ENCODE measurements at places on chromosomes 3 and 15. TPM values are rescaled to one million over a fixed set of nuclear protein-coding genes. Genes with fewer than 3 reads are reported as not detected.

GRCh38 chr15:94282269-94283250 lies 51.2 kb downstream of the MCTP2 start:
- H3K4me1 ChIP-seq = no peaks in the 10 kb centered on the region
- H3K4me3 ChIP-seq = no peak overlapping the region
- no peaks in the 10 kb centered on the region for H3K36me3 ChIP-seq
- H3K27me3 ChIP-seq = no peaks in the 10 kb centered on the region

DNA sequence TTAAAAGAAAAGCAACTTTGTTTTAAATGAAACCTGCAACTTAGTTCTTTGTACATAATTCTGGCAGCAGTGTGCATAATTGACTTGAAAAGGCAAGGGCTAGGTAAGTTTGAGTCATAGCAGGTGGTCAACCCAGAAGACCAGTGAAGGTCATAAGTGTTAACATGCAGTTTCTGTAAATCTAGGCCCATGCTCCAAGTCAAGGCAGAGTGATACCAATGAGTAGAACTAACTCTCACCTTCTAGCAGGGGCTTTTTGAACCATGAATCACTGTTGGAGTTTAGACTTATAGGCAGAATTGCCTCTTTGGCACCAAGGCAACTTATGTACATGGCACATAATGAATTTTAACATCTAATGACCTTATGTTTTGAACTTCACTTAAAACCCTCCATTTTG lies 29.5 kb upstream of the IL20RB start:
- H3K4me3 ChIP-seq = no peak overlapping the region
- peaks cover 13% of the 10 kb centered on the region for H3K36me3 ChIP-seq
- no peak for DNase-seq
- peaks cover 21% of the 10 kb centered on the region for H3K4me1 ChIP-seq

The CELSR3 gene
- 0.04 TPM for total RNA-seq

GRCh38 chr3:32246079-32246675 lies 7.7 kb downstream of the CMTM8 start:
- no peak for DNase-seq
- H3K27me3 ChIP-seq = no peaks in the 10 kb centered on the region
- no peaks in the 10 kb centered on the region for H3K36me3 ChIP-seq
- H3K4me1 ChIP-seq = no peaks in the 10 kb centered on the region
- H3K4me3 ChIP-seq = no peak overlapping the region

GRCh38 chr3:139677388-139678155 lies at the start of gene NMNAT3:
TSS of gene NMNAT3 (minus strand) at chr3:139677972. CDS start at chr3:139627724, 50,248 bp downstream.
- H3K4me3 ChIP-seq = peak within 1 kb of the TSS; percentile 85
- peak within 1 kb of the TSS; percentile 83 for H3K27ac ChIP-seq
- H3K36me3 ChIP-seq = no peaks in the 10 kb centered on the region
- H3K4me1 ChIP-seq = peaks cover 5% of the 10 kb centered on the region

DNA sequence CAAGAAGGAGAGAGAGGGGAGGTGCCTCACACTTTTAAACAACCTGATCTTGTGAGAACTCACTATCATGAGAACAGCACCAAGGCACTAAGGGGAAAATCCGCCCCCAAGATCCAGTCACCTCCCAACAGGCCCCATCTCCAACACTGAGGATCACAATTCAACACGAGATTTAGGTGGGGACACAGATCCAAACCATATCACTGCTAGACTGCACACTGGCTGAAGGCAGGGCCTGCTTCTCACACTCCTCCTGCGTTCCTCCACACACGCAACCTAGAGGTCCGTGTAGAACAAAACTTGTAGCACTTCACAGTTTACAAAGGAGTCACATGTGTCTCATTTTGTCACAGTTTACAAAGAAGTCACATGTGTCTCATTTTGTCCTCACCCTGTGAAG lies 97.8 kb downstream of the DAPK2 start:
- H3K27ac ChIP-seq = no peak overlapping the region
- DNase-seq = no peak
- H3K4me3 ChIP-seq = no peak overlapping the region

The ANKRD34C gene
- total RNA-seq = not detected

DNA sequence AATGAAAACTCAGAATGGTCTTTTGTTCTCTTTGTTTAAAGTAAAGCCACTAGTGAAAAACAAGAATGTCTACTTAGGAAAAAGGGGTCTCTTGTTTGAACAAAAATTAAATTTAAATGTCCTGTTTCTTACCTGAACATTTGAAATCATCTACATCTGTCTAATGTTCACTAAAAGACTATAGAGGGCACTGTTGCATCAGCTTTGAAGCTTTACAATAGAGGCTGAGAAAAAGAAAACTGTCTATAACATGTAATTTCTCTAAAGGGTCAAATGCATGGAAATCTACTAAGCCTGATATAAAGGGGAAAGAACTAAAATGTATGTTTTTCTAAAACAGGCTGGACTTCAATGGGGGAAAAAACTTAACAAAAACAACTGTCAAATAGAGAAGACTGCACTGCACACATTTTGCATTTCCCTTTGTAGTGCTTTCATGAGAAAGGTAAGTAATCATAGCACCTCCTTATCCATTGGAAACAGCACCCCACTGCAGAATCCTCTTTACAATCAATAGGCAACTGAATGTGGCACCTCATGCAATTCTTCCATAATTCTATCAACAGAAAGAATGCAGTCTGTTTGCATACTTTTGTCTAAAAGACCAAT lies 26.3 kb downstream of the DPH6 start:
- no peaks in the 10 kb centered on the region for H3K27me3 ChIP-seq
- no peak for DNase-seq
- no peaks in the 10 kb centered on the region for H3K36me3 ChIP-seq
- H3K4me1 ChIP-seq = peaks cover 11% of the 10 kb centered on the region
- no peak overlapping the region for H3K27ac ChIP-seq
- no peak overlapping the region for H3K4me3 ChIP-seq

DNA sequence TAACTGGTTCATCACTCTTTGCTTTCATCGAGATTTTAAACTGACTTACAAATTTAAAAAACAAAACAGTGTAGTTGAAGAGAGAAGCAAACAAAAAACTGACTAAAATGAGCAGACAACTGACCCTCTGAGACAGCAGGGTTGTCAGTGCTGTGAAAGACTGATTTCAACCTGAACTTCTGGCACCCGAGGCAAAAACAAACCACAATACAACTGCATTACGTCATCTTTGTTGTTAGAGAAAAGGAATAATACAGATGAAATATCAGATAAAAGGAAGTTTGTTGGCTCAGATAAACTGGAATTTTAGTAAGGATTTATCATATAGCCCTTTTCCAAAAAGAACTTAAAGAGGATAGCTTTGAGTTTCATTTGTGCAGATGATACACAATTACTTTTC lies 51.1 kb downstream of the PARP15 start:
- no peaks in the 10 kb centered on the region for H3K36me3 ChIP-seq
- H3K27me3 ChIP-seq = no peaks in the 10 kb centered on the region
- no peak for DNase-seq
- H3K4me1 ChIP-seq = no peaks in the 10 kb centered on the region
- H3K4me3 ChIP-seq = no peak overlapping the region

The DAZL gene
- total RNA-seq = not detected

The MAGEF1 gene
- 23.6 TPM for total RNA-seq

- no peaks in the 10 kb centered on the region for H3K36me3 ChIP-seq
- H3K27ac ChIP-seq = peak overlapping the region; percentile 84
- H3K4me3 ChIP-seq = no peak overlapping the region
- H3K4me1 ChIP-seq = peaks cover 41% of the 10 kb centered on the region
Observed at GRCh38 chr15:76181705-76182107, 121.9 kb downstream of the TMEM266 start.

The RASGRP1 gene
- 0.23 TPM for total RNA-seq

GRCh38 chr15:57861034-57861638 lies 154.6 kb downstream of the POLR2M start:
- no peak overlapping the region for H3K27ac ChIP-seq
- H3K4me3 ChIP-seq = no peak overlapping the region
- H3K27me3 ChIP-seq = peaks cover 3% of the 10 kb centered on the region
- DNase-seq = no peak

The GOLGA8M gene
- total RNA-seq = 0.52 TPM

- no peaks in the 10 kb centered on the region for H3K4me1 ChIP-seq
- H3K27me3 ChIP-seq = no peaks in the 10 kb centered on the region
- no peaks in the 10 kb centered on the region for H3K36me3 ChIP-seq
- no peak overlapping the region for H3K4me3 ChIP-seq
- no peak overlapping the region for H3K27ac ChIP-seq
- no peak for DNase-seq
Observed at GRCh38 chr3:194906229-194906629, 220.5 kb downstream of the FAM43A start.

- no peak for DNase-seq
- no peaks in the 10 kb centered on the region for H3K4me1 ChIP-seq
- no peak overlapping the region for H3K27ac ChIP-seq
Observed at GRCh38 chr3:10775259-10775658, 40.8 kb upstream of the SLC6A11 start.

- peak overlapping the region; percentile 92 for H3K4me3 ChIP-seq
- H3K36me3 ChIP-seq = no peaks in the 10 kb centered on the region
- H3K4me1 ChIP-seq = peaks cover 44% of the 10 kb centered on the region
- no peaks in the 10 kb centered on the region for H3K27me3 ChIP-seq
- DNase-seq = peak; percentile 73
Observed at GRCh38 chr3:12662593-12663400, 1.1 kb downstream of the RAF1 start.

The KBTBD8 gene
- 8.5 TPM for total RNA-seq

GRCh38 chr3:30982416-30983075 lies 88.1 kb upstream of the GADL1 start:
- no peaks in the 10 kb centered on the region for H3K27me3 ChIP-seq
- H3K4me1 ChIP-seq = no peaks in the 10 kb centered on the region
- no peak overlapping the region for H3K27ac ChIP-seq
- no peak overlapping the region for H3K4me3 ChIP-seq

DNA sequence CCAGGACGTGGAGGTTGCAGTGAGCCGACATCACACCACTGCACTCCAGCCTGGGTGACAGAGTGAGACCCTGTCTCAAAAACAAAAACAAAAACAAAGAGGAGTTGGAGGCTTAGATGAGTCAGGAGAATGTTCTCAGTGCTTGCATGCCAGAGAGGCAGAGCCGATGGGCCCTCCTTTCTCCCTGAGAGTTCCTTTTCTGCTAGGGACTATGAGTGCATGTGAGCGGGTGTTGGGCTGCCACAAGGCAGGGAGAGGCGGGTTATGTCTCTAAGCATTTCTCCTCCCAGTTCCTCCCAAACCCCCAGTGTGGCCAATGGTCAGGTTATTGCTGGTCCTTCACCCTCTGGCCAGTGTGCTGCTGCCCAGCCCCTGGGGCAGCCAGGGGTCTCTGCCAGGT lies 45.1 kb downstream of the RTP1 start:
- no peaks in the 10 kb centered on the region for H3K4me1 ChIP-seq
- DNase-seq = no peak
- no peaks in the 10 kb centered on the region for H3K27me3 ChIP-seq
- no peak overlapping the region for H3K27ac ChIP-seq
- no peak overlapping the region for H3K4me3 ChIP-seq
- no peaks in the 10 kb centered on the region for H3K36me3 ChIP-seq

The GOLGA8K gene
- 0.22 TPM for total RNA-seq

GRCh38 chr3:57832900-57833313 lies 76.8 kb downstream of the SLMAP start:
- peaks cover 13% of the 10 kb centered on the region for H3K4me1 ChIP-seq
- H3K27me3 ChIP-seq = no peaks in the 10 kb centered on the region
- H3K27ac ChIP-seq = no peak overlapping the region
- DNase-seq = no peak

The ESYT3 gene
- total RNA-seq = 1.2 TPM

GRCh38 chr3:190397889-190398288 lies 9.9 kb downstream of the CLDN16 start:
- no peak overlapping the region for H3K27ac ChIP-seq
- H3K4me3 ChIP-seq = no peak overlapping the region
- no peaks in the 10 kb centered on the region for H3K27me3 ChIP-seq
- no peaks in the 10 kb centered on the region for H3K4me1 ChIP-seq
- H3K36me3 ChIP-seq = no peaks in the 10 kb centered on the region
- no peak for DNase-seq

DNA sequence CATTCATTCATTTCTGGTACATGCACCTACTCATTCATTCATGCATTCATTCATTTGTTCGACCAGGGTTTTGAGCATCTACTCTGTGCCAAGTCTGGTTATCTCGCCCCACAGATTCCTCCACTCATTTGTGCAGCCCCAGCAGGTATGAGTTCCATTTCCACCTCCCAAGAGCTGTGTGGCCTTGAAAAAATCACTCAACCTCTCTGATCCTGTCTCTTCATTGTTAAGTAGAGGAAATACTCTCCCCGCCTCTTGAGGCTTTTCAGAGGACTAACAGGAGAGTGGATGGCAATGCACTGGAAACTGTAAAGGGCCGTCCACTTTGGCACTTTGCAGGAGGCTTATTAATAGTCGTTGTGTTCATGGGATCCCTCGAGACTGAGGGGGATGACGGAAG lies 61.8 kb downstream of the CYP11A1 start:
- H3K27me3 ChIP-seq = peaks cover 9% of the 10 kb centered on the region
- H3K4me3 ChIP-seq = no peak overlapping the region

DNA sequence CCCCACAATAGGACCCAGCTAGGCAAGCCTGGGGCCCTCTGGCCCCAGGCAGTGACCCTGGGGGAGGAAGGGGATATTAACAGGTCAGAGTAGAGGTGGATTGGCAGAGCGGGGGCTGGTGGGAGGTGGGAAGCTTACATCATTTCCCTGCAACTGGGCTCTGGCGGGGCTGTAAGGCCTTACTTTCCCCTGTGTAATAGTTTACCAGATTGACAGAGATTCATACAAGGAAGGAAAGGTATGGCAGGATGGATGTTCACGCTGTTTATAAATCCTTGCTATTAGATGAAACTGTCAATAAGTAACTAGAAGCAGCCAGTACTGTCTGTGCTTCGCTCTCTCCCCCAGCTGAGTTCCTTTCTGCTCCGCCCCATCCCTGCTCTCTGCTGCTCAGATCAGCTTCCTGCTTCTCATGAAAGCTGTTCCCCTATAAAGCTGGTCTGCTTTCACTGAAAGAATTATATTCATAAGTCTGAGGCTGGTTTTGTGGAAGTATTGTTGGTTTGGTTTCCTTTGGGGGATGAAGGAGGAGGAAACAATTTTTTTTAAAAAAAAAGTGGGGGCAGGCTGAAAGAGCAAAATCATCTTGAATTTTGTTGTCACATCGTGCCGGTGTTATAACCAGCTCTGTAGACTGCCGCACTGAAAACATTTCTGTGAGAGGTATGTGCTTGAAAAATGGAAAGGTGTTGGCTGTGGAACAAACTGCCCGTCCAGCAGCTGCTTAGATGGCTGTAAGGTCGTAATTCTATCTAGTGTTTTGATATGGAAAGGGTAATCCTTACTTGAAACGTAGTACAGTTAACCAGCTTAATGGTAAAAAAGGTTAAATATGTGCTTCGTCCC lies 76.4 kb downstream of the BBX start:
- H3K4me3 ChIP-seq = peak overlapping the region; percentile 58
- DNase-seq = peak; percentile 18
- peaks cover 32% of the 10 kb centered on the region for H3K4me1 ChIP-seq
- peak overlapping the region; percentile 77 for H3K27ac ChIP-seq
- H3K36me3 ChIP-seq = no peaks in the 10 kb centered on the region

DNA sequence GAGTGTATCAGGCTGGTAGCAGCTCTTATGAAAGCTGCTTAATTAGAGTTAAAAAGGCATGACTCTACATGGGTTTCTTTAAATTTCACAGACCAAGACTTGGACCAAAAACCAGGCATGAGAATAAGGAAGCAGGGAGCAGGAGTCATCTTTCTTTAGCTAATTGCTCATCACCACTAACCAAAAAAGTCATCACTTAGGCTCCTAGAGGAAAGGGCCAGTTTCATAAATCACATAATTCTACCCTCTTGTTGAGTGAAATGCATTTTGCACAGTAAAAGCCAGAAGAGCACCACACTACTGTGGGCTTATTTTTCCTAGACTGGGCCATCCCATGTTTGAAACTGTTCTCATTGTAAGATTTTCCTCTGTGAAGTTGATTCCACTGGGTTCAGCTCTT lies 175.6 kb downstream of the GREM1 start:
- H3K4me3 ChIP-seq = no peak overlapping the region
- H3K36me3 ChIP-seq = no peaks in the 10 kb centered on the region
- no peaks in the 10 kb centered on the region for H3K4me1 ChIP-seq
- H3K27me3 ChIP-seq = no peaks in the 10 kb centered on the region
